ENCODE measurements at places on chromosomes 7 and 10.

DNA sequence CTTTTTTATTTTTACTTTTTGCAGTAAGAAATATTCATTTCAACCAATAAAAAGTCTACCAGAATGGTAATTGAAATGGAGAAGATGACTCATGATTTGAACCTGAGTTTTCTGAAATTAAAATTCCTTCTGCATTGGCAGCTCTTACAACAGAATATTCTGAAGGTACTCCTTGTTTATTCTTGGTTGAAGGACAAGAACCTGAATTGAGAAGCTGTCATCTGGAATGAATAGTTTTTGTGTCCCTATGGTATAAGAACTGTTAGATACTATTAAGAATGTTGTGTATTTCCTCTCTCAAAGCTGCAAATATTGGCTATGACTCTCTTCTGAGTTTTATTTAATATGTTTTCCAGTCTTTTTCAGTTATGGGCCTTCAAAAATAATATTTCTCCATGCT lies 56.1 kb downstream of the CDK1 start:
- DNase-seq: no peak

GRCh38 chr10:97200616-97201015 lies 14.9 kb upstream of the SLIT1 start:
- DNase-seq: no peak

GRCh38 chr10:130484468-130485180 lies 348.4 kb downstream of the GLRX3 start:
- no peak for DNase-seq

- DNase-seq: no peak
These were observed 109.5 kb downstream of the PARD3 start for GRCh38 chr10:34705563-34705962.

GRCh38 chr10:25820472-25820871 lies 113.6 kb upstream of the MYO3A start:
- no peak for DNase-seq

DNA sequence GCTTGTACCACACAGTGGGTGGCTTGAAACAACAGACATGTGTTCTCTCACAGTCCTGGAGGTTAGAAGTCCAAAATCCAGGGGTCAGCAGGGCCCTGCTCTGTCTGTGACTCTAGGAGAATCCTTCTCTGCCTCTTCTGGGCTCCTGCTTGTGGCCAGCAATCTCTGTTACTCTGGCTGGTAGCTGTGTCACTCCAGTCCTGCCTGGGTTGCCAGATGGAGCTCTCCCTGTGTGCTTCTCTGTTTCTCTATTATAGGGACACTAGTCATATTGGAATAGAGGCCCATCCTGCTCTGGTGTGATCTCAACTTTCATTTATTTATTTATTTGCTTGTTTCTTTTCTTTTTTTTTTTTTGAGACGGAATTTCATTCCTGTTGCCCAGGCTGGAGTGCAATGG lies 276.6 kb upstream of the GALNT17 start:
- DNase-seq: no peak

DNA sequence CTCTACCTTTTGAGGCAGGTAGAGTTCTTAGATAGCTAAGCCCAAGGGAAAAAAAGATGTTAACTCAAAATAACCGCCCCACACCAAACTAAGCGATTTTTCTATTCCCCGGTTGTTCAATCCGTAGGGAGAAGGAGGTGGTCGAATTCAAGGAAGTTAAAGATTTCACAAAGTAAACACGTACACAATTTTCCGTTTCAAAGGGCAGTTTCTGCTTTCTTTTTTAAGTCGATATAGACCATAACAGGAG lies 842 bp downstream of the KBTBD2 start:
- DNase-seq: no peak

GRCh38 chr10:33160151-33160550 lies 174.3 kb downstream of the NRP1 start:
- no peak for DNase-seq

DNA sequence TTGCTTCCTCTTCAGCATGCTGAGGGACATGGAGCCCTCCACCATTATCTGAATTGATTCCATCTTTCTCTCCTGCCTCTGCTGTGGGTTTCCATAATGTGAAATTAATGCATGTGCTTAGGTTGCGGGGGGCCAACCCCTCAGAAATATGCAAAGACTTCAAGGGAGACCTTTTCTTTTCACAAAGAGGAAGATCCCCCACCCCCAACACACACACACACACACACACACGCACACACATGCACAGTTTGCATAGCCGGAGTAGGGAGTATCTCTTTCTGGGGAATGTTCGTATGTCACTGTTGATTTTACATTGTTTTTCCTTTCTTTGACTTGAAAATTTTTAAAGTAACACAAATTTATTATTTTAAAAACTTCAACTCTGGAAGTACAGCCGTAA lies 193.5 kb downstream of the MGMT start:
- no peak for DNase-seq

DNA sequence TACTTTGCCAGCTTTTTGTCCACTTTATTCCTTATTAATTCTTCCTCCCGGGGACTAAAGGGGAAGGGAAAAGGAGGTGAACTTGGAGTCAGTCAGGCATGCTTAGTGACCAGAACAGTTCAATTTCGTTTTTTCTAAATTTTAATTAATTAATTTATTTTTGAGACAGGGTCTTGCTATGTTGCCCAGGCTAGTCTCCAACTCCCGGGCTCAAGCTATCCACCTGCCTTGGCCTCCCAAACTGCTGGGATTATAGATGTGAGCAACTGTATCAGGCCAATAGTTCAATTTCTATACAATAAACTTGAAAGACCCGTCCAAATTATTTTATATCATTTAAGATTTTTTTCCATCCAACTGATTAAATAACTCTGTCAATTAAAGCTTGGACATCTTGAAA lies 1.3 kb upstream of the SLF2 start:
- DNase-seq: no peak

DNA sequence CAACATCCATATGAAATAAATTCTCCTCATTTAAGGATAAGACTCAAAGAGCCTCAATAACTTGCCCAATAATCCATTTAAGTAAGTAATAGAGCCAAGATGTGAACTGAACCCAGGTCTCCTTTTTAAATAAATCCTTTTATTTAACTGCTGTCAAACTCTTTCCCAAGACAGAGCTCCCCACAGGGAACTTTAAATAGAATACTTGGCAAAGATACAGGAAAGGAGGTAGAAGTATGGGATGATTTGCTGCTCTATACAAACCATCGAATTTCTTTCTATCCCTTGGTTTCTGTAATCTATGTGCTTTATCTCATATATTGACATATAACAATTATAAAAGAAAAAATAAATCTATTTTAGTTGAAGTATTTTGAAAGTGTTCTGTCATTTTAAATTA lies 295.9 kb downstream of the CSTF2T start:
- DNase-seq: no peak

DNA sequence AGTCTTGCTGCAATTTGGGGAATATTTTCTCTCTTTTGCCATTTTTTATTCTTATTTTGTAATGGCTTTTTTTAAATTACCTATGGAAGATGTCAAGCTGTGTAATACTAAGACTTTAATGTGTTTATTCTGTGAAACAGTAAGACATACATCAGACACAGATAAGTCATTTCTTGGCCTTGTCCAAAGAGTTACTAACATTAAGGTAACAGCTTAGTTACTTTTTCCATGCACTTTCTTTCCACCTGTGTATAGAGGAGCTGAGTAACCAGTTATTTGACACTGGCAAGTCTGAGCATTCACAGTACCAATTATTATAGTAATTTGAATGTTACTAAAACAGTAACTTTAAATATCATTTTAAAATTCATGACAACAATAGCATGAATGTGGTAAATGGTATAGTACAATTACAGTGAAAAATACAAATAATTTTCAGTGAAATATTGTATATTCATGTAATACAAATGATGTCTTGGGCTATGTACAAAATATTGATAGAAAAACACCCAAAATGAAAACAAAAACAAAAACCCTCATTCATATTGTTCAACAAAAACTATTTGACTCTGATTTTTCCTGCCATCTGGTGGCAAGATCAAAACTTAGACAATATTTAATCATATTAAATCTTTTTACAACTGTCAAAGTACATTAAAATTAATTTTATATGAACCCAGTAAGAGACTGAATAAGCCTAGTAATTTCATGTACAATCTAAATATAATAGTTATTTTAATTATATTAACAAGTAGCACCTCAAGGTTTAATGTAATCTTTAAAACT lies 259.8 kb upstream of the SEMA3A start:
- no peak for DNase-seq

DNA sequence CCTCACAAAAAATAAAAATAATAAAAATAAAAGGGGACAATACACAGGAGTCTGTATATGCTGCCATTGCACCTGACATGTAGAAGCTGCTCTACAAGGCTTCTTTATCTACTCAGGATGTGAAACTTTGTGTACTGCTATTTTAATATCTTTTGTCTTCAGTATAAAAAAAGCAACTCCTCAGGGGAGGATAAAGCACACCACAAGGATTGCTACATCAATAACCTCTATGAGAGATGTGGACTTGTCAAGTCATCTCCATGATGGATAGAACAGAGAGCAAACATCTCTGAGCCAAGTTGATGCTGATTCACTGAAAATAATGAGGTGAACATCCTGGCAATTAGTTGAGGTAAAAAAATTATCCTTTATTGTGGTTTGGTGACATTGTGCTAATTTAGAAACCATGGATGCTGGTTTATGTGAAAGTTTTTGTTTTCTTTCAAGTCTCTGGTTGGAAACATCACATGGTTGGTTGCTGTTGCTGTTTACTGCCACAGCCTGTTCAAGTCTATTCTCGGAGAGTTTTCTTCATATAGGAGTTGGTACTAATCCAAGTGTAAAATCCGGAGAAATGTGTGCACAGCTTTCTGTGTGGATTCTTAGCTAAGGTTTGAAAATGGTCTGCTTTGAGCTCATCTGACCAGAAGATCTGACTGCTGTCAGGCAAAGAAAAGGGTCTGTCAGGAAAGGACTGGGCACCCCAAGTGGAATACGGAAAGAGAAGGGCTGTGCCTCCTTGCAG lies 1.5 kb upstream of the HECW1 start:
- no peak for DNase-seq

GRCh38 chr10:24418532-24418931 lies 209.6 kb downstream of the KIAA1217 start:
- DNase-seq: no peak

DNA sequence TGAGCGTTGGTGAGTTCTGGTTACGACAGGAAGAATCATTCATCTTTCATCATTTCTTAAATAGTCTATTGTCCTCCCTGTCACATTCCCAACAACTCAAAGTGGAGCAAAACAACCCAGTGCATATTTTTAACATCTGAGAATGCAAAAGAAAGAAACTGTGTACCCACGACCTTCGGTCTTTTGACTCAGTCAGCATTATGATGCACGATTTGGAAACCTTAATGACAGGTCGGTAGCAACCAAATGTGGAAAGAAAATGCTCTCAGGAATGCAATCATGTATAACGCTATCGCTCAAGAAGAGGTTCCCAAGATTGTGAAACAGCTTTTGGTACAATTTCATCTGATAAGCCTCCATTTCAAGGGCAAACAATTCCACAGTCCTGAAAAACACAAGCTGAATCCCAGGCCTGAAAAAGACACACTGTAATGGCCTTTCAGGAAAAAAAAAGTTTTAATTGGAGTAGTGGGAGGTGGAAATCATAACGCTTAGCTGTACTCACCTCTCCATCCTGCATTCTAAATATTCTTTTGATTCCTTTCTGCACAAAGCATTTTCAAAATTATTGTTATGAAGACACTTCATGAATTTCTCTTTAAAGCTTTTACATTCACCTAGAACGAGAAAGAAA lies 2.6 kb downstream of the COX19 start:
- no peak for DNase-seq

DNA sequence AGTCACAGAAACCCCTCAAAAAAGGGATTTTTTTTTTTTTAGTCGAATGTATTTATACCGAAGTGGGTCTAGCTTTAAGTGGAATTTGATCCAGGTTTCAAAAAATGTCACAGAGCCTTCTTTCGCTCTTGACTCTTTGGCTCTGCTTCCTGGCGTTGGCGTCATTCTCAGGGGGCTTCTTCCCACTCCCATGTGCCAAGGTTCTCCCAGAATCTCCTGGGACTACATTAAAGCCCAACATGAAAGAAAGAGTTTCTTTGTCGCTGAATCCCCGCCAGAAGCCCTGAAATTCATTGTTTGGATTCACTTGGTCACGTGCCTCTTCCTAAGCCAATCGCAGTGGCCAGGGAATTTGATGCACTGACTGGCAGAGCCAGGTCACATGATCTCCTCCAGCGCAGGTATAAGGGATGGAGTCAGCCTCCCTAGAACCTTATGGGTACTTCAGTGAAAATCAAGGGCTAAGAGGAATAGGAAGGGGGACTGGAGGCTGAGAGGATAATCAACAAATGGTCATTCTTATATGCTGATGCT lies 101.2 kb downstream of the RPS24 start:
- no peak for DNase-seq
